ENCODE measurements at places on chromosomes 2 and 18. TPM values are rescaled to one million over a fixed set of nuclear protein-coding genes. Genes with fewer than 3 reads are reported as not detected.

GRCh38 chr2:10841547-10842219, 29.1 kb upstream of the PDIA6 start:
- DNase-seq: no peak

- DNase-seq: no peak
Measured at GRCh38 chr2:31523871-31524492, 56.8 kb downstream of the SRD5A2 start.

DNA sequence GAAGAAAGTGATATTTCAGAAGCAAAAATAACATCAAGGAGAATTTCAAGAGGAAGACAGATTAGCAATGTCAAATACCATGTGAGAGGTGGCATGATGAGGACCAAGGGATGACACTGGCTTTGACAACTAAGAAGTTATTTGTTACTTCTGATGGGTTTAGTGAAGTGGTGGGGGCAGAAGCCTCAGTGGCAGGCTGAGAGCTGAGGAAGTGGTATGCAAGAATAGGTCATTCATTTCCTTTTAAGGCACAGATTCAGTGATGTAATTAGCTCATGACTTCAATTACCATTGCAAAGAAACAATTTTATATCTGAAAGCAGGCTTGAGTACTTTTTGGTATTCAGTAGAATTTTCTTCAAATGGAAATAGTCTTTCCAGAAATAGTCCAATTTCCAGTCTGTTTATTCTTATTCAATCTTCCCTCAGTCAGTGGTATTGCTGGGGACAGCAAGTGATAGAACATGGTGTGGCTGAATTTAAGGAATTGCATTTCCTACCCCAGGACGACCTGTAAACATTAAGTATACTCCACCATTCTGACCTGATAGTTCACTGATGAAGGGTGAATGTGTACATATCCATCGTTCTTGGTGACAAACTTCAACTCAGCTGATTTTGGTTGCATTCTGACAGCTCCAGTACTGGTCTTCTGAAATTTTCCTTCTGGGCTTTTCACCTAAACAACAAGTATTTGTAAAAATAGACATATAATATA, 28.2 kb downstream of the GEMIN6 start:
- DNase-seq: no peak

IL1B gene
- not detected for total RNA-seq

UGT1A5 gene
- total RNA-seq: not detected
